Breast epithelium (tissue), 4 donors: ENCODE measurements at places on chromosomes 3 and 15.

GRCh38 chr3:46360907-46361306 lies 7.0 kb downstream of the CCR2 start:
- DNase-seq: no peak

DNA sequence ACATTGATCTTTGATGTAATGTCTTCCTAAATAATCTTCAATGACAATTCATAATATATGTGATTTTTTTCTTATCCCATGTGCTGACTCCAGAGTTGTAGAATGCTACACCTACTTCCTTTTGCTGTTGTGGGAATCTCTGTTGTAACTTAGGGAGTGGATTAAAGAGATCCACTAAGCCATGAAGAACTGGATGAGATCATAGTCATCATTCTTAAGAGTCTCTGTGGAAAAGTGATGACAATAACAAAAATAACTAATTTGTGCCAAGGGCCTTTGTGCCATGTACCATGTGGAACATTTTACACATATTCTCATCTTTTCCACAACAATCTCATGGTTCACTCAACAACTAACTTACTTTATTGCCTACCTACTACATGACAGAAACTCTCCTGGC lies 162.9 kb upstream of the PDZRN3 start:
- DNase-seq: no peak

DNA sequence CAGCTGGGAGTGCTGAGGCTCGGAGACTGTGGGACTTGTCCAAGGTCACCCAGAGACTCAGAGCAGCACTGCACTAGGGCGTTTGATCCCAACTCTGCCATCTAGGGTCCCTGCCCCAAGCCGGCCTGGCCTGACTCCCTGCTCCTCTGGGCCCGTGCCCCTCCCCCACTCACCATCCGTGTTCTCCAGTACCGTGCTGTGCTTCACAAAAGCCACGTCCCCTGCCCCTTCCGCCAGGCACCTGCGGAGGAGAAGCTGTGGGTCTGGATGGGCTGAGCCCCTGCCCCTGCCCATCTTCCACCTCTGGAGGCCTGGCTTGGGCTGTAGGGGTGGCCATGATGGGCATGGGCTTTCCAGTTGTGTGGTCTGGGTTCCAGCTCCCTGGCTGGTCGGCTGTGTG lies 8.4 kb downstream of the MELTF start:
- DNase-seq: no peak

- no peak for DNase-seq
Observed at GRCh38 chr15:85444122-85444745, 63.8 kb downstream of the AKAP13 start.

DNA sequence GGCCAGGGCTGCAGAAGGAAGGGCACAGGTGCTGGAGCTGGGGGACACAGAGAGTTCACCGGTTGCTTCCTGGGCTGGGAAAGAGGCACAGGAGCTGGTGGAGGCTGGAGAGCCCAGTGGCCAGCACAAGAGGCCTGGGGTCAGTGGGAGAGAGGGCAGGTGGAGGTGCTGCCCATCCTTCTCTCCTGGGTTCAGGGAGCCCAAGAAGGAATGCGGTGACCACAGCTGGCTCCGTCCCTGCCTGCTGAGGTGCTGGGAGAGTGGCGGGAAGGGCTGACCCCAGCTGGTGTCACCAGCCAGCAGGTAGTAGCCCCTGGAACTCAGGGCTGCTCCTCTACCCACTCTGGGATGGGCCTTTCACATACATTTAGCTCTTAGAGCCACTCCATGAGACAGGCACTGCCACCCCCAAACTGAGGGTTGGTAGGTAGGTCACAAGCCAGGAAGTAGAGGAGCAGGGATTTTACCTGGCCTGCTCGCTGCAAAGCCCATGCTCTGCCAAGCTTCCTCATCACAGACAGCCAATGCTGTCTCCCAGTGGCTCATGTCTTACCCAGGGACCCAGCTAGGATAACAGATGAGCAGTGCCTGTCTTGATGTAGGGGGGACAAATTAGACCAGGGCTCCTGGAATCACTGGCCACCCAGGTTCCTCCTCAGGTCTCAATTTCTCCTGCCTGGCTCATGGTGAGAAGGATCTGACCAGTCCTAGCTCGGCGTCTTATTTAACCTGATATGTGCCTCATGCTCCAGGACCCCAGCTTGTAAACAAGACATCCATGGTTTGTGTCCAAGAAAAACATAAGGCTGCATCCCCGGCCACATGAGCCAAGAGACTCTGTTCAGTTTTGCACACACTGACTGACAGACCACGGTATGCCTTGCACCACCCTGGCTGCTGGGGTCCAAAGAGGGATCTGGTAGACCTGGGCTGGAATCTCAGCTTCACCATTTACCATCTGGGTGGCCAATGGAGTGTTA lies 119.2 kb downstream of the CORO2B start:
- no peak for DNase-seq

- no peak for DNase-seq
Observed at GRCh38 chr3:25904206-25904605, 114.3 kb downstream of the OXSM start.

DNA sequence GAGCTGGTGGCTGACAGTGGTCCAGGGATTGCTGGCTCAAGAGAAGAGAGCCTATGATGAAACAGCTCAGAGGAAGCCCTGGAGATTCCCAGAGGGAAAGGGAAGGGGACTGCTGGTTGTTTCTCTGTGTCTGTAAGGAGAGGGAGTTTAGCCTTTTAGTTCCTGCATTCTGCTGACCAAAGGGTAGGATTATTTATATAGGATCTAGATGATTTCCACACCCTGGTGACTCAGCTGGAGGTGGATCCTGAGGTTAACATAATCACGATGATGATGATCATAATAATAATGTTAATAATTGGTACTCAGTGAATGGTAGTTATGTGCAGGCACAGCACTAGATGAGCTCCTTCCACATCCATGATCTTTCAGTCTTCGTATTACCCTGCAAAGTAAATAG lies 144.9 kb downstream of the EPHB1 start:
- DNase-seq: no peak

- DNase-seq: no peak
Observed at GRCh38 chr15:72342385-72342784, 22.4 kb upstream of the CELF6 start.

DNA sequence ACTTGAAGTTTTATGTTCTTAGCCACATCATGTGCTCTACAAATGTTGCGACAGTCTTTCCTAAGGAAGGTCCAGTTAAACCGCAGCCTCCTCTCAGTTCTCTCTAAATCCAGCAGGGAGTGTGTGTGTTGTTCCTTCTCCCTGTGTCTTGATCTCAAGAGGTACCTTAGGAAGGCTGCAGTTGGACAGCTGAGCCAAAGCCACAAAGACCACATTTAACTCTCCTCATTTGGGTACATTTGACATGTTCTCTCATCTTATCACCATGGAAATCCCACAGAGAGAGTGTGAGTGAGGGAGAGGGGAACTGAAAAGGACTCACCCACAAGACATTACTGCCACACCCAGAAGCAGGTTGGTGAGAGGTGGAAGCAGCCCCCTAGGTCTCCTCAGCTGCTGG lies 79.5 kb downstream of the CD200R1L start:
- no peak for DNase-seq

DNA sequence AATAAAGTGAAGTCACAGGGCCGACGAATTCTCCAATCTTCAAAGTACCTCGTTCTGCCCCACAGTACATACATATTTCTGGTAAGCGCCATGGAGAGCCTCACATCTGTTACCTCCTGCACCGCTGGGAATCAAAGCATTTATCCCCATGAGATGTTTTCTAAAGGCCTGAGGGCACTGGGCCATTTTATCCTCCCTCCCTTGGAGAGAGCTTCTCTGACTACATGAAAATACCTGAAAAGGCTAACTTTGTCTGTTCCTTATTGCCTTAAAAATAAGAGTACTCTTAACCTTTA lies 148.1 kb downstream of the RORA start:
- DNase-seq: no peak

- DNase-seq: peak; percentile 96
Observed at GRCh38 chr15:40340740-40341400, at the start of gene CCDC9B. Gene CCDC9B (minus strand): TSS chr15:40340939. CDS start chr15:40340819, 120 bp downstream.

DNA sequence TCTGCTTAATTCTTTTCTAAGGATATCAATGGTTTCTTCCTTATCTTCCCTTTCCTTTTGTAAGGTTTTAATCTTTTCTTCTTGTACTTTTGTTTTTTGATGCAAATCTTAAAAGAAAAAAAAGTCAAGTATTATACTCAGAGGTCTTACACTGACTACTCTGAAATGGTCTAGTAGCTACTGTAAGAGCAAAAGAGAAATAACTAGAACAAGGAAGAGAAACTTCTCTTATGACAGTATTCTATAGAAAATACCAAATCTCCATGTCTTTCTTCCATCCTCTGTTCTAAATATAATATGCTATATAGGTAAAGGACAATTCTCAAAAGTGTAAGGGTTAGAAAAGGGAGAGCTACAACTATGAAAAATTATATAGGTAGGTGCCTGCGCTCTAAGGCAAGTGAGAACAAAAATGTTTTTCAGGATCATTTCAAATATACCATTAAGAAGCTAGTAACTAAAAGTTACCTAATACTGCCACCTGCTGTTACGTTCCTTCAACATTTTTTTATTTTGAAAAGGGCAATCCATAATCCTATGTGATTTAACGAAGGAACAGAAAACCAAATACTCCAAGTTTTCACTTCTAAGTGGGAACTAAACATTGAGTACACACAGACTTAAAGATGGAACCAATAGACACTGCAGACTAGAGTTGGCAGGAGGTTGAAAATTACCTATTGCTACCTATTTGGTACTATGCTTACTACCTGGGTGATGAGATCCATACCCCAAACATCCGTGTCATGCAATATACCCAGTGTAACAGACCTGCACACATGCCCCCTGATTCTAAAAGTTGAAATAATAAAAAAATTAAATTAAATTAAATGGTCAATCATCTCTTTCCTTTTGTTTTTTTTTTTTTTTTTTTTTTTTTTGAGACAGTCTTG lies 36.7 kb downstream of the CIP2A start:
- DNase-seq: no peak

DNA sequence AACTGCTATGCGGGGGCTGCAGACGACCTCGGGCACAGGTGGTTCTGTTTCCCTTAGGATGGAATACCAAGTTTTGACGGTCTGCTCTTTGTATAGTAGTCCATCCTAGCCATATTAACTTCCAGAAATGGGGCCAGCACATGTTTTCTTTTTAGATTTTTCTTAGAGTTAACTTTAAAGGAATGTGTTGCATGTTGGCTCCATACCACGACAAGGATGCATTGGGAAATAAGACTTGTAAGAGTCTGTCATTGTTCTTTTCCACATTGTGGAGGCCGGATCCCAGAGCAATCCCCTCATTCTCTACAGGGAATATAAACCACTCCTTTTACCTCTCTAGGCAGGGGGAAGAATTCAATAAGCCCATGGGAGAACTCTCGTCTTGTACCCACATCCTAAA lies 87.1 kb upstream of the PLSCR4 start:
- no peak for DNase-seq

GRCh38 chr3:146093896-146094295 lies 67.1 kb downstream of the PLOD2 start:
- DNase-seq: no peak

DNA sequence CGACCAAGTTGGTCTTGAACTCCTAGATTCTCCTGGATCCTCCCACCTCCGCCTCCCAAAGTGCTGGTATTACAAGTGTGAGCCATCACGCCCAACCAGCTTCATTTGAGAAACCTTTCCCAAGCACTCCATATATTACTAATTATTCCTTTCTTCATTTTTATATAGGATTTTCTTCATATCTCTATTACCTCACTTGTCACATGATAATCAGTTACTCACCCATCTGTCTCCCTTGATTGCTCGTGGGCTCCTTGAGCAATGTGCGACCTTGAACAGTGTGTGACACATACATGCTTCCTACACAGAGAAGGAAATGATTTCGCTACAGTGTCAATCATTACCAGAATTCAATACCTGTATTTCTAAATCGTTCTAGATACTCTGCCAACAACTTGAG lies 110.7 kb upstream of the C2CD4B start:
- DNase-seq: no peak

DNA sequence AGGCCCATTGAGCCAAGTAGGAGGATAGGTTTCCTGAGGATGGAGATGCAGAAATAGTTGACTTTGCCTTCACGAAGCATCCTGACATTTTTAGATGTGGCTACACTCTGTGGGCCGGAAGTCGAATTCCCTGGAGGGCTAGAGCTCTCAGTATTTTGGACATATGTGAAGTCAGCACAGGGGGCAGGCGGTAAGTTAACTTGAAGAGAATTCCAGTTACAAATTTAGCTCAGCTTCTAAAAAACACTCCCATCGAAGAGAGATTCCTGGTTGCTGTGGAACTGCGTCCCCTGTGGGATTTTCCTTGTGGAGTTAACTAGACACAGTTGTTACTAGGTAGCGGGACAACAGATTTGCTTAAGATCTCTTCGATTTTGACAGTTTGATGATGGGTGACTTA lies 161.9 kb upstream of the RGMA start:
- DNase-seq: no peak

DNA sequence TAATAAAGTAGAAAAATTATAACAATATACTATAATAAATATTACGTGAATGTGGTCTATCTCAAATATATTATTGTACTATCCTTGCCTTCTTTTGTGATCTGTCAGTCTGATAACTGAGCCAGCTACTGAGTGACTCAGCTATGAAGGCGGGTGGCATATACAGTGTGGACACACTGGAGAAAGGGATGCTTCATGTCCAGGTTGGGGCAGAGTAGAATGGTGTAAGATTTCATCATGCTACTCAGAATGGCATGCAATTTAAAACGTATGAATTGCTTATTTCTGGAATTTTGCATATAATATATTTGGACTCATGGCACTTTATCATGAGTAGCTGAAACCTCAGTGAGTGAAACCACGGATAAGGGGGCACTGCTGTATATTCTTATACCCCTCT lies 172.9 kb upstream of the TBC1D5 start:
- DNase-seq: no peak

- no peak for DNase-seq
Observed at GRCh38 chr3:120302361-120302760, 17.3 kb upstream of the GPR156 start.

DNA sequence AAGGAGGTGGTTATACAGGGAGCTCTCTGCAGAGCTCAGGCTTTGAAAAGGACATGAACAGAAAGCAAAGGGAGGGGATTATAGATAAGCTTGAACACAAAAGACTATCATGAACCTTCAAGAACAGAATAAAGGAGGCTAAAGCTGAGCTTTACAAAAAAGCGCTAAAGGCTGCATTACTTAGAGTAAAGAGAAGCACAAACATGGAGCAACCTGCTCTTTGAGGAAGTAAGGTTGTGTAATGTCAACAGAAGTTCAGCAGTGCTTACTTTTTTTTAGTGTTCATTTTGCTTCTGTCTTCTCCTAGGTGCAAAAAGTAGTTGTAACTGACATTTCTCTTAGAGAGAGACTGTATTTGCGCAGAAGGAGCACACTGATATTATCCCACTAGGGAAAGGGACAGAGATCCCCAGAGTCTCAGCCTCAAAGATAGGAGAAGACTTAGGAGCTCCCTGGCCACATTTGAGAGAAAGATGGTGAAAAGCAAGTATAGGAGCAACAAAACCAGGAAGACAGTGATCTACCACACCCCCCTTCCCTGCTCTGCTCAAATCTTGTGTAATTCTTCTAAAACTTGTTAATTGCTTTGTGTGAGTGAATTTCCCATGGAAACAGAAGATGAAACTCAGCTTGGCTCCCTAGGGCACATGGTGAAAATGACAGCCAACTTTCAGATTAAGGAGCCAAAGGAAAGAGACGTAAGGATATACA lies 54.7 kb downstream of the QTRT2 start:
- DNase-seq: no peak
